ENCODE measurements at places on chromosomes 3 and 15. TPM values are rescaled to one million over a fixed set of nuclear protein-coding genes. Genes with fewer than 3 reads are reported as not detected.

The A4GNT gene
- not detected for polyA plus RNA-seq

The PYGO1 gene
- polyA plus RNA-seq: 0.94 TPM

The RTP3 gene
- polyA plus RNA-seq: not detected

The GALNT15 gene
- polyA plus RNA-seq: 0.05 TPM

The ERC2 gene
- 0.08 TPM for polyA plus RNA-seq

The CX3CR1 gene
- polyA plus RNA-seq: not detected

The GOLGA6L9 gene
- 4.0 TPM for polyA plus RNA-seq

The GOLGA8T gene
- 0.07 TPM for polyA plus RNA-seq

The TPRG1 gene
- polyA plus RNA-seq: 0.09 TPM

The BDH1 gene
- 71.9 TPM for polyA plus RNA-seq

The SCAANT1 gene
- not detected for polyA plus RNA-seq

The JMJD7 gene
- 7.2 TPM for polyA plus RNA-seq

The GRAMD2A gene
- 0.13 TPM for polyA plus RNA-seq

The MCF2L2 gene
- not detected for polyA plus RNA-seq

The PARP14 gene
- polyA plus RNA-seq: 11.8 TPM

The NOX5 gene
- not detected for polyA plus RNA-seq

The TICRR gene
- 4.1 TPM for polyA plus RNA-seq

The TMEM202 gene
- not detected for polyA plus RNA-seq

The ANKUB1 gene
- polyA plus RNA-seq: not detected

The GABRR3 gene
- 0.83 TPM for polyA plus RNA-seq

The PDE8A gene
- polyA plus RNA-seq: 41.2 TPM

The FBXO40 gene
- not detected for polyA plus RNA-seq

The SOX14 gene
- not detected for polyA plus RNA-seq

The RETNLB gene
- polyA plus RNA-seq: not detected

The HRG gene
- polyA plus RNA-seq: 0.09 TPM

The U2SURP gene
- polyA plus RNA-seq: 41.3 TPM

The FANCD2OS gene
- not detected for polyA plus RNA-seq

The AP3B2 gene
- polyA plus RNA-seq: not detected

The XYLB gene
- 30.0 TPM for polyA plus RNA-seq

The TMEM207 gene
- polyA plus RNA-seq: not detected

The HACD2 gene
- polyA plus RNA-seq: 50.4 TPM

The PARP15 gene
- polyA plus RNA-seq: not detected

The PAQR9 gene
- 3.7 TPM for polyA plus RNA-seq

The UROC1 gene
- polyA plus RNA-seq: 2.0 TPM

The SATB1 gene
- polyA plus RNA-seq: 0.14 TPM

The ALDH1A3 gene
- 0.03 TPM for polyA plus RNA-seq

The TRPM1 gene
- polyA plus RNA-seq: not detected

The ACTC1 gene
- not detected for polyA plus RNA-seq

The TRIM59 gene
- 1.3 TPM for polyA plus RNA-seq

The GOLGA8O gene
- not detected for polyA plus RNA-seq

The IL17RB gene
- 198 TPM for polyA plus RNA-seq

The IP6K1 gene
- polyA plus RNA-seq: 38.8 TPM

The GPR160 gene
- polyA plus RNA-seq: 23.2 TPM

The ACKR2 gene
- 2.6 TPM for polyA plus RNA-seq

All from HepG2 (cell line).